A673 (cell line): ENCODE measurements at places on chromosomes 2 and 18. TPM values are rescaled to one million over a fixed set of nuclear protein-coding genes. Genes with fewer than 3 reads are reported as not detected.

The CYTIP gene
- total RNA-seq = not detected in 2 replicates

The FHL2 gene
- 3.2 and 4.7 TPM in 2 replicates for total RNA-seq

DNA sequence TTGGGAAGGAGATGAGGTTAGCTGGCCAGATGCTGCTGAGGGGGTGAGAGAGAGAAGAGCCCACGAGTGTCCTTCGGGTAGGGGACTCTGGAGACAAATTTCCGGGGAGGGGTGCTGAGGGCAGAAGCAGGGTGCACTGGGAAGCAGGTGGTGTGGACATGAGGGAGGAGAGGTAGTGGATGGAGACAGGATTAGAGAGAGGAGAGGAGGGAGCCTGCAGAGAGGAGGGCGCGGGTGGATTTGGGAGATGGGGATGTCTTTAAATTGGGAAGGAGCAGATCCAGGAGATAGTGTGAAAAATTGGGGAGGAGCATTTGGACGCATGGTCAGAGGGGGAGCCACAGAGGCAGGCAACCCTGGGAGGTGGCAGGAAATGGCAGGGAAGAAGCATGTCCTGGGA, 154.7 kb downstream of the DYSF start:
- no peak for DNase-seq

DNA sequence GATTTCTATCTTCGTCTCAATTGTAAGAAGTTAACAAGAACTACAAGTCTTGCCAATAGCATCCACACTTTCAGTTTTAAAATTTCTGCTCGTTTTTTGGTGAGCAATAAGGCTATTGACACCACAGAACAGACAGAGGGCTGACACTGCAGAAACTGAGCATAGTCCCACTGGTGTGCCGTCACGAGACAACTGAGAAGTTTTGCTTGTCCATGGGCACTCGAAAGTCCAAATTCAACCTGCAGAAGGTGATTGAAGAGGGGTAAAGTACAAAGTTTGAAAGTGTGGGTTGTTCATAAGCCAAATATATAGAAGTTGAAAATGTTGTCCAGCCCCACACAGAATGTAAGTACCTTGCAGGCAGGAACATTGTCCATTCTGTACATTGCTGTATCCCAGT, 63.8 kb upstream of the SP3 start:
- DNase-seq = no peak
